ENCODE measurements at places on chromosomes 1 and 21. TPM values are rescaled to one million over a fixed set of nuclear protein-coding genes. Genes with fewer than 3 reads are reported as not detected.

DNA sequence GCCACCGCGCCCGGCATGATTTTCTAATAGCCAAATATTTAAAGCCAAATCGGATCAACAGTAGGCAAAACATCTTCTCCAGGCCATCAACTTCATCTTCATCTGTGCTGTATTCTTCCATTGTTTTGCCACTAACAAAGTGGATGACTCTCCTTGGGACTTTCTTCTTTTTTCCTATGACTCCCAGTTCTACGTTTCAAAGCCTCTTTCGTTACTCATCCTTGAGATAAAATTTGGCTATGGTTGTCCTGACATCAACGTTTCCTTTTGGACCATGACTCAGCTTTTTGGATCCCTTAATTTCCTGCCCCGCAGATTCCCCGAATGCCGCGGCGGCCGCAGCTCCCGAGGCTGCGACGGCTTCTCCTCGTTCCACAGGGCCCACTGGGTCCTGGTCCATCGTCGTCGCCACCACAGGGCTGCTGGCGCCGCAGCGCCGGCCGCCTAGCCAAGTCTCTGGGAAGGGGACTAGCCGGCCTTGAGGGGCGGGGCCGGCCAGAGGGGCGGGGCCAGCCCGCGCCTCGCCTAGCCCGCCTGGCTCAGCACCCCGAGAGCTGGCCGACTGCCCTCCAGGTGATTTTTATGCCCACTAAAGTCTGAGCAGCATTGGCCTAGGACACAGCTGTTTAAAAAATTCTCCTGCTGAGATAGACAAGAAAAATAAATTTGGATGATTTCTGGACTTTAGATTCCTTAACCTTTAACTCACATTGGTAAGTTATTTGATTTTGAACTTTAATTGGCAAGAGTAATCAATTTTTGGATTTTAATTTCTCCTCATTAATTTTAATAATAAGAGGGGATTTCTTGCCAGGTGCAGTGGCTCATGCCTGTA is 93.9 kb downstream of the ADCY10 start:
- no peak for DNase-seq

DNA sequence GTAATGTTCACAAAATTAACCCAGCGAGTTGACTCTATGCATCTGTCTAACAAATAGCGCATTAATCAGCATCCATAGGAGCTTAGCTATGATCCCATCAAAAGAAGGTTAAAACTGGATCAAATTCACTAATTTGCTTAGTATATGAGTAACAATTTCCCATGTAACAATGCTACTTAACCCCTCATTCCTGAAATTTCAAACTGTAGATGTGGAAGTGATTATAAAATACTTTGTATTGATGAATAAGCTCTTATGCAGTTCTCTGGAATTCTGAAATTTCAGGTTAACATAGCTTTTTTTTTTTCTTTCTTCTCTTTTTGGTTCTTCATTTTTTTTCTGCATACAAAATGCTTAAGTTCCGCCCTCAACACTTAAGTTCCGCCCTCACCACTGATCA is 1272.7 kb downstream of the KCNT2 start:
- no peak for DNase-seq

DNA sequence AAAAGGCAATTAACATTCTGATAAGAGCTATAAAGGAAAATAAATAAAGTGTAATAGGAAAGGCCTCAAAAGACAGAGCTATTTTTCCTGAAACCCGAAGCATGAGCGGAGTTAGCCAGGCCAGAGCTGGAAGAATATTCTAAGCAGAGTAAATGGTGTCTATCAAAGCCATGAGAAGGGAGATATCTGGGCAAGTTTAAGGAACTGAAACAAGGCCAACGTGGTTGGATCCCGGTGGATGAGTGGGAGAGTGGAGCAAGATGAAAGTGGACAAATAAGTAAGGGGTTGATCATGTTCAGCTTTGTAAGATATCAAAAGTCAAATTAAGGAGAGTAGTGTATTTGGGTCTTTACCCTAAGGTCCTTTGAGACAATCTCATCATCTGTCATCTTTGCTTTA is 234.0 kb downstream of the TM2D1 start:
- DNase-seq = no peak

- no peak for DNase-seq
These were observed at the start of gene DDAH1 for GRCh38 chr1:85465099-85465785. Gene DDAH1 (minus strand): TSS chr1:85465159. CDS start chr1:85465045, 114 bp downstream.

DNA sequence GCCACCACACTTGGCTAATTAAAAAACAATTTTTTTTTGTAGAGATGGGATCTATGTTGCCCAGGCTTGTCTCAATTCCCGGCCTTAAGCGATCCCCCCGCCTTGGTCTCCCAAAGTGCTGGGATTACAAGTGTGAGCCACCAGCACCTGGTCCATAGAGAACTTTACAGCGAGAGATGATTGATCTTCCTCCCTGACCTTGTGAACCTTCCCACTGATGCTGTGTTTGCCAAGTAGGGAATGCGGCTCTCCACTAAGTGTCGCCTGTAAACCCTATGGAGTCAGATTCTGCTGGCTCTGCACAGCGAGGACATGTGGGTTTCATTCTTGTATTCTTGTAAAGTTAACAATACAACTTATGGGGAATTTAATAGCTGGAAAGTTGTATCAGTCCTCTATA is 81.3 kb upstream of the LYST start:
- no peak for DNase-seq

- DNase-seq = no peak
These were observed 37.9 kb downstream of the PIGM start for GRCh38 chr1:159993911-159994310.

DNA sequence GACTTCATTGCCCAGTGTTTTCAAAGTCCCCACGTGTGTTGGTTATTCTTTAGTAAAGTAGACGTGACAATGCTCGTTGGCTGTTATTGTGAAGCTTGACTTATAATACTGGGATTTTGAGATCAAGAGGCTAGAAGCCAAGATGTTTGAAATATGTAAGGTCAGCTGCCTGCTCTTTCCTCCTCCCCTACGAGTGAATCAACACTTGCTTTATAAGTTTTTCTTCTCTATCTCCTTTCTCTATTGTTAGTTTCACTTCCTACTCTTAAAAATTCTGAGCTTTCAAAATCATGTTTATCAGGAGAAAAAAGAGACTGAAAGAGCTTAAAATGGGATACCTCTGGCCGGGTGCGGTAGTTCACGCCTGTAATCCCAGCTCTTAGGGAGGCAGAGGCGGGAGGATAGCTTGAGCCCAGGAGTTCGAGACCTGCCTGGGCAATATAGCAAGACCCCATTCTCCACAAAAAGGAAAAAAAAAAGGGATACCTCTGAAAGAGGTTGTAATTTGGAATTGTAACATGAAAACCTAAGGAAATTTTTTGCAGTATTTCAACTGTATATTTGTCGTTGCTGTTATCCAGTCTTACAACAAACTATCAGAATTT is 72.0 kb downstream of the EPB41 start:
- no peak for DNase-seq

DNA sequence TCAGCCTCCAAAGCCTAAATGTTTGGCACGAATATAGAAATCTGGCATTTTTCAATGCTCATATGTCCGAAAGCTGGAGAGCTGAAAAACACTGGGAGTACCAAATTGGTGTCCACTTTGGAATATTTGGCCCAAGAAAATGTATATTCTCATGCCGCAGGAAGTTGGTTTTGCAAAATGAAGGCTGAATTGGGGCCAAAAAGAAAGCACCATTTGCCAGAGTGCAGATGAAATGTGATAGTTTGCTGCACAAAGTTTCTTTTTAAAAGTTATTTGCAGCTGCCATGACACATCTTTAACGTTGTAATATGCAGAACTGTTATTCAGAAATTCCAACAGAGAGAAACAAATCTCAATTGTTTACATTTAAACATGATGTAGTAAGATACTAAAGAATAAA is 124.2 kb upstream of the LYPLAL1 start:
- no peak for DNase-seq

GRCh38 chr1:59971464-59971911 is 44.9 kb upstream of the CYP2J2 start:
- DNase-seq = no peak

- no peak for DNase-seq
These were observed 30.2 kb downstream of the SLC22A15 start for GRCh38 chr1:116006486-116006964.

- no peak for DNase-seq
These were observed 51.5 kb downstream of the PTPRF start for GRCh38 chr1:43582162-43582566.

GRCh38 chr1:234921266-234922062 is 207.2 kb downstream of the TOMM20 start:
- no peak for DNase-seq

GRCh38 chr1:228095161-228095560 is 8.0 kb downstream of the C1orf35 start:
- no peak for DNase-seq

DNA sequence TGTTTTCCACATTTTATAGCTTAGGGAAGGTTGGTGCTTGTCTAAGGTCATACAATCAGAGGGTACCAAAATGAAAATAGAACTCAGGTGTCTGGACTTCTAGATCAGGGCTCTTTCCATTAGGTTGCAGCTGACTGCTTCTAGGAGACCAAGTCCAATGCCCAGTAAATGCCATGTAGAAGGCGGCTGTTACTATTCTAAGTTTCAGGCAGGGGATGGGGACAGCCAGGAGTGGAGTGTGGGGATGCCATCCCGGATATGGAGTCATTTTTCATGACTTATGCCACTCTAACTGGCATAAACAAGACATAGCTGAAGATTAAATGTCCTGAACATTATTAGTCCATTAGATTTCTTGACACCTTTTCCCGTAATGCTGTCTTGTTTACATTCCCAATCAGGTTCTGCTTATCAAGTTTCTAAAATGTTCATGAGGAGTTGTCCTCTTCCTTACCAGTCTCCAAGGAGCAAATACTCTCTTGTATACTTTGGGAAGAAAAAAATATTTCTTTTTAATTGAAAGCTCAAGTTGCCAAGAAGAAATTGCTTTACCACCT is 31.5 kb downstream of the XCL1 start:
- no peak for DNase-seq

DNA sequence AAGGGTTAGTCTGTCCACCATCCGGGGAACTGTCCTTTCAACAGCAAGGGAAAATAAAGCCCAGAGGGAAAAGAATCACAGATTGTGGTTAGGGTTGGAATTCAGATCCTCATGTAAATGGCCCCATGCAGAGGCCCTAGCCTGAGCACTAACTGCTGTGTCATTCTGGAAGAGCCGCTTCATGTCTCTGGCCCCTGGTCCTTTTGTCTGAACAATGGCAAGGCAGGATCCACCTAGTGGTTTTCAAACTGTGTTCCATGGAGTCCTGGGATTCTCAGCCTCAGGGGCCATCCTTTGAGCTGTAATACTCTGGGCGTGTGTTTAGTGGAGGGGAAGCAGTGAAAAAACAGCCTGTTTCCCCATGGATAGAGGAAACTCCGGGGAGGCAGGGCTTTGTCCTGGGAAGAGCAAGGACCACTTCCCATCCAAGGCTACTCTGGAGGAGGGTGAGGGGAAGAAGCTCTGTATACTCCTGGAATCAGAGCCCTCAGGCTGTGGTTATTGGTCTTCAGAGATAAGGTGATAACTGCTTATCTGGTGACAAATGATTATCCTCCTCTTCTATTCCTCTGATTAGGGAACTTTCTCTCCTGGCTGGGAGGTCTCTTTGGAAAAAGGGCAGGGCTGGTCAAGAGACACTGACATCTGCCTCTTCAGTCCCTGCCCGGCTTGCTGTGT is 19.2 kb downstream of the PAX7 start:
- DNase-seq = no peak

DNA sequence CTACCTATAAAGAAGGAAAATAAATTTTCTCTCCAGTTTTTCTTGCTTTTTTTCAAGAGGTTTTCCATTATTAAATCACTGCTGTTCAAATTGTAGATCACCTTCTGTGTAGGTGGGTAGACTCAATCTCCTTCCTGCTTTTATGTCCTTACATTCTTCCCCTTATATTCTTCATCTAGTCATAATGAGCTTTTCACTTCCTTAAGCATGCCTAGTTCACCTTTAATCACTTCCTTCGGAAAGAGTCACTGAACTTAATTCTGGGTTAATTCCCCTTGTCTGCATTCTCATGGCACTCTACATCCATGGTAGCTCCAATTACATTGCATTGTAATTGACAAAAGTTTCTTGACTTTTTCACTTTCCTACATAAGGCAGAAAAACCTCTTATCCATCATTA is 6.1 kb upstream of the FAM177B start:
- no peak for DNase-seq

DNA sequence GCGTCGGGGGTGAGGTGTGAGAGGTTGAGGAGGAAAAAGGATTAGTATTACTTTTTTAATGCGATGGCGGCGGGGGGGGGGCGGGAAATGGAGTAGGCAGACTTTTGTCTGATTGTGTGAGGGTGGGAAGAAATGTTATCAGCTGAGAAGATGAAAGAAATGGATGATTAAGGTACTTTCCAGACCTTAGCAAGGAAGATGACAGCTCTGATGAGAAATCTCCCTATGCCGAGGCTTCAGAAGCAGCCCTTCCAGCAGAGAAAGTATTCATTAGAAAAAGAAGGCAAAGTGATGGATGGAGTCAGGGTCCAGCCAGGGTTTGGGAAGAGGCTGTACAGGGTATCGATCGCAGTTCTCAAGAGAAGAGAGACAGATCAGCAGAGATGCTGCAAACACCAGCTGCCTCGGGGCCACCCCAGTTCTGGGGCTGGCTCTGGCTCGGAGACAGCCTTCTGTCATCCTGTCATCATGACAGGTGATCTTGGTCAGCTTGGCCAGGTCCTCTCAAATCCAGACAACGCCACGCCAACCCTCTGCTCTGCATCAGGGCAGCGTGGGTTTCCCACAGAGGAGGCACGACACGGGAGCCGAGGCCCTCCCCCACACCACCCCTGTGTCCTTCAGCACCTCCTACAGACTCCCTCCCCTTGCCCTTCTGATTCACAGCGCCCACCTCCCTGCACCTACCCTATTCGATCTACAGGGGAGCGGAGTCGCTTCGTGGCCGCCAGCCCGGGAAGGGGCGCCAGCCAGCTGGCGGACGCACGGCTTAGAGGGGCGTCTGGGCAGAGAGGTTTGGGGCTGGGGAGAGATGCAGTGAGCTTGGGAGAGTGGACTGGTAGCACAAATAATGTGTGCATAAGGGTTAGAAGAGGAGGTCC is 674 bp upstream of the ATXN7L2 start:
- DNase-seq = no peak

- DNase-seq = no peak
These were observed 19.2 kb upstream of the VASH2 start for GRCh38 chr1:212930986-212931678.

DNA sequence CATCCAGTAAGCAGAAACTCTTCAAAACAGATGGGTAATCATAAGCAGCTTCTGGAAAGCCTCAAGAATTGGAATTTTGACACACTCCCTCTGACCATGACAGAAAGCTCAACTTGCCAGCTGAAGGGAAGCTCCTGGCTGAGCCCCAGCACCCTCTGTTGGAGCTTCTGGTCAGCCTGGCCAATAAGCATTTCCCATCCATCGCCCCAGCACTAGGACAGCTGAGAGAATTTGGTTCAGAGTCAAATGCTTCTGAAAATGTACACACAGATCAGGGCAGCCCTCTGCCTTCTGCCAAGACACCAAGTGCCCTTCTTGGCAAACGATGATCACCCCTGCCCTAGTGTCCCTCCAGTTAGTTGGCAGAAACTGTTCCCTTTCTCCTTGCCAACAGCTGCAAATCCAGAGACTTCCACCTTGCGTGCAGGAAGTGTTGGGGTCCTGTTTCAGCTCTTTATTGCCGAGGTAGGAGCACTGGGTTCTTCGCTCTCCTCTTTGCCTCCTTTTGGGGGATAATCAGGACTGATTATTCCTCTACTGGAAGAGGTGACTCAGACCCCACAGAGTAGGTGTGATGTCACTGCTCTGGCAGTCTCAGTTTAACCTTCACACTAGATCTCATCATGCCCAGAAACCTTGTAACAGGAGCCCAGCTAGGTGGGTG is 11.9 kb downstream of the PIGV start:
- no peak for DNase-seq

CNTN2 gene
- 0.76 TPM for polyA plus RNA-seq

SAMD13 gene
- polyA plus RNA-seq = 7.5 TPM

SDF4 gene
- 106 TPM for polyA plus RNA-seq

AIM2 gene
- polyA plus RNA-seq = not detected

KRTAP12-4 gene
- polyA plus RNA-seq = not detected
